ENCODE measurements at places on chromosomes 7 and 10.

- no peak for DNase-seq
These were observed 224.2 kb upstream of the NPY start for GRCh38 chr7:24059775-24060174.

GRCh38 chr10:63666836-63667383 lies 145.7 kb downstream of the REEP3 start:
- DNase-seq, result no peak

DNA sequence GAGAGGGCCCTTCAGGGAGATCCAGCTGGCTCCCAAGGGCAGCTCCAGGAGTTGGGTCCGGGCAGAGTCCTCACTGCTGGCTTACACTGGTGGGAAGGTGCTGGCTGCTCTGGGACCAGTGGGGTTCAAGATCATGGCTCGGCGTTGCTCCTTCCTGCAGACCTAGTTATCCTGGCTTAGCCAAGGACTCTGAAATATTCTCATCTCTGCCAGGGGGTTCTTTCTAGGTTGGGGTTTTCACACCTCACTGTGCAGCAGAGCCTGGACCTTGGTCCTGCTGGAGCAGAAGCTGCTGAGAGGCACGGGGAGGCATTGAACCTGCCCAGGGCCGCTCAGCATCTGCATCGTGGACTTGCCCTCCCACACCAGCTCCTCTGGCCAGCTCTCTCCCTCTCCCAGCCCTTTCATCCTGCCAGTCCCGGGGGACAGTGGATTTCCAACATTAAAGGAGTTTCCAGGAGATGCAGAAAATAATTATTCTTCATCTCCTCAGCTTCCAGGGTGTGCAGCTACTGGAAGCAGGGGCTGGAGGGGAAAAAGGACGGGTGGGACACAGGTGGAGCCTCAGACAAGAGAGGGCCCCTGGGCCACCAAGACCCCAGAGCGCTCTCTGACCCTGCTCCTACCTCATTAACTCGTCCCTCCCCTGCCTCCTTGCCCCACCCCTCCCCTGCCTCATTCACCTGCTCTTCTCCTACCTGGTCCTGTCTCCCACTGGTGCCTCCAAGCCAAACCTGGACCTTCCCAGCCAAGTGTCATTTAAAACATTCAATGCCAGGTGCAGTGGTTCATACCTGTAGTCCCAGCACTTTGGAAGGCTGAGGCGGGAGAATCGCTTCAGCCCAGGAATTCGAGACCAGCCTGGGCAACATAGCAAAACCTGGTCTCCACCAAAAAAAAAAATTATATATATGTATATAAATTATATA lies 42.5 kb downstream of the JAKMIP3 start:
- no peak for DNase-seq

DNA sequence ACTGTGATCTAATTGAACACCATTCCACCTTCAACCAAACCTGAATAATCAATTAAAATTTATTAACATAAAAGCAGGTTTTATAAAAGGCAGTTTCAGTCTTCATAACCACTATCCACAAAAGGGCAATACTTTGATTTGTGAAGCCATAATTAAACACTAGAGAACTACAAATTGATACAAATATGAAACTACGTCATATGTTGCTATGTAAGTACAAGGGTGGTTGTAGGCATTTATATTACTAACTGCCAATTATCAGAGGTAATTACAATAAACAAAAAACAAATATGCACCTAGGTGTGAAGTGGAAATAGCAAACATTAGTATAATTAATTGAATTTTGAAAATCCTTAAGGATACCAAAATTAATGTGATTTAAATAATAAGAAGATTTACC lies 368.5 kb upstream of the PCDH15 start:
- DNase-seq, result no peak

- DNase-seq, result no peak
These were observed 1.8 kb upstream of the MEOX2 start for GRCh38 chr7:15688279-15688626.

DNA sequence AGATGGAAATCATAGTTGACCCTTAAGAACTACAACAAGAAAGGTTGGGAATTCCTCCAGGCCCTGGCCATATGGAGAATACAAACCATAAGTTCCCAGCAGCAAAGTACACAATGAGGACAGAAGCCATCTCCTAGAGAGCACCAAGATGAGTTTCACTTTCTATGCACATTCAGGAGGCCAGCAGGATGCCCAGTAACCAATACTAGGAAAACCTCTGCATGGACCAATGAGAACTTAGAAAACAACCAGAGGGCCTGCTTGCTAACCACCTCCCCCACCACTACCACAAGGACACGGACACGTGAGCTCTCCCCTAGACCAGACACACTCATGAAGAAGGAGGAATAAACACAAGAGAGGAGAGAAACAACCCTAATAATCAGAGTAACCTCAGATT lies 56.3 kb downstream of the IFIT5 start:
- no peak for DNase-seq

DNA sequence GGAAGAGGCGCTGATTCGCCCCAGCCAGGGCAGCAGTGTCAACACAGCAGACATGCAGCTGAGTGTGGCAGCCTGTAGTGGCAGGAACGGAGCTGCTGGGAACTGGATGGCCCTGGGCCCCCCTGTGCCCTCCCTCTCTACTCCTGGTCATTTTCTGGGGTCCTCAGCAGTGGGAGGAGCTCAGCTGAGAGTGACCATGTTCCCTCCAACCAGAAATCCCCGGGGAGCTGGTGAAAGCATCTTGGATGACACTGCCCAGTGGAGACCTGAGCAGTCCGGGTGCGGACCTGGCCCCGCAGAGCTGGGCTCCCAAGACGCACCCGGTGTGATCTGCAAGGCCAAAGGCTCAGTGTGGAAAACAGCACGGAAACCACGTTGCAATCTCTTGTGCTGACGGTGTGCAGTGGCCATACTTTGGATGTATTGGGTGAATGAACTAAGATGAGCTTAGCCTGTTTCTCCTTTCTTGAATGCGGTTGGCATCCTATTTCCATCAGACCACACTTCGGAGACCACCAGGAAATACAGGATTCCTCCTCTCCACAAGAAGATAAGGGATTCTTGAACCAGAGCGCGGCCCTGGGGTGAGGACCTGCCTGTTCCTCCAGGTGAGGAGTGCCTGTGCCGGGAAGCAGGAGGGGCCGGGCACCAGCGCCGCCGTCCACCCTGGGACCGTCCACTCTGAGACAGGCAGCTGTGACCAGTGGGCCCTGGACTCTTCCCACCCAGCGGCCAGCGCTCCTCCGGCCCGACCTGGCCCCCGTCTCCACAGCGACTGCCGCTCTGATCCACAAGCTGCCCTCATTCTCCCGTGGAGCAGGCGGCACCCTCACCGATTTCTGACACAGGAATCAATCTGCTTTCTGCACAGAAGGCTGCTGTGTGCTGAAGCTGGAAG lies 93.5 kb upstream of the DIP2C start:
- no peak for DNase-seq

- no peak for DNase-seq
These were observed 86.4 kb upstream of the LYZL1 start for GRCh38 chr10:29202386-29202940.

DNA sequence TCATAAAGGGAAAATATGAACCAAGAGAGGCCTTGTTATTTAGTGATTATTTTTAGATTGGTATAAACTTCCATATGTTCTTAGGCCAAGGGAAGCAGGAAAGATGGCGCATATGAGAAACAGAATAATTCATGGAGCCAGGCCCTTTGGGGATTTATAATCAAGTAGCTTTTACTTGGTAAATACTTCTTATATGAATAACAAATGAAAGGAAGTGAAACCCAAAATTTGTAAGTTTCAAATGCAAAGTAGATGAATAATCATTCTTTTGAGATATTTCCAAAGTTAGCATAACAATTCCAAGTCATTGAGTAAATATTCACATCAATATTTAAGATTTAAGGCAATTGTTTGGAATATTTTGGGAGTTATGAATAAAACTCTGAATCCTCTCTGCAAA lies 13.9 kb upstream of the OPTN start:
- DNase-seq, result no peak

GRCh38 chr7:139660317-139661042 lies 117.3 kb downstream of the HIPK2 start:
- DNase-seq, result no peak

DNA sequence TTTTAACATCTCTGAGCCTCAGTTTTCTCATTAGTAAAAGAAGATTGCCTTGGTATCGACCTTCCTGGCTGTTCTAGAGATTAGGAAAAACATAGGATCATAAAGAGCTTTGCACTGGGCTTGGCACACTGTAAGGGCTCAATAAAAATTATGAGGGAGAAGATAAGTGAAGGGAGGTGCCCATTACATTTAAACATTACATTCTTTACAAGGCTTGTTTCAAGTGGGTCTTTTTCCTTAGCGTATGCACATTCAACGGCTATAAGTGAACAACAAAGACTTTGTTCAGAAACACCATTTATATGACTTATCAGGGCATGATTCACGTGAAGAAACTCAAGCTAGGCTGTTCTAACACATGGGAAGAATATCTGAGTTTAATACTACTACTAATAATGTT lies 351.9 kb upstream of the NPVF start:
- DNase-seq, result no peak

DNA sequence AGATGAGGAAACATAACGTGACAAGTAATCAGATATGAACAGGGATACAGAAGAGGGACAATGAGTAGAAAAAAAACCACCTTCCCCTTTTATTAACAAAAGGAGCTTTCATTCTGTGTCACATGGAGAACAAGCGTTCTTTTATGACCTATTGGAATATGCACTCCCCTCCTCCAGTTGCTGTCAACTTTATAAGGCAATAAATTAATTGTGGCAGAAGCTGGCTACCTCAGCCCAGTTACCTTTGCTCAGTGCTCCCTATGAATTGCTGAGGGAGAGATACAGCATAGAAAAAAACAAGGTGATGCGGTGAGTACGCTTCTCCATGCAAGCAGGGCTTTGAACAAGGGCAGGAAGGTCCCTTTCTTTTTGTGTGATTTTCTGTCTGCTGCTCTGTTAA lies at the start of gene MGAM2:
TSS of gene MGAM2 (plus strand) at position 220 of the 400 bp plus-strand sequence. CDS start 5,156 bp downstream, outside the sequence.
- DNase-seq, result no peak

DNA sequence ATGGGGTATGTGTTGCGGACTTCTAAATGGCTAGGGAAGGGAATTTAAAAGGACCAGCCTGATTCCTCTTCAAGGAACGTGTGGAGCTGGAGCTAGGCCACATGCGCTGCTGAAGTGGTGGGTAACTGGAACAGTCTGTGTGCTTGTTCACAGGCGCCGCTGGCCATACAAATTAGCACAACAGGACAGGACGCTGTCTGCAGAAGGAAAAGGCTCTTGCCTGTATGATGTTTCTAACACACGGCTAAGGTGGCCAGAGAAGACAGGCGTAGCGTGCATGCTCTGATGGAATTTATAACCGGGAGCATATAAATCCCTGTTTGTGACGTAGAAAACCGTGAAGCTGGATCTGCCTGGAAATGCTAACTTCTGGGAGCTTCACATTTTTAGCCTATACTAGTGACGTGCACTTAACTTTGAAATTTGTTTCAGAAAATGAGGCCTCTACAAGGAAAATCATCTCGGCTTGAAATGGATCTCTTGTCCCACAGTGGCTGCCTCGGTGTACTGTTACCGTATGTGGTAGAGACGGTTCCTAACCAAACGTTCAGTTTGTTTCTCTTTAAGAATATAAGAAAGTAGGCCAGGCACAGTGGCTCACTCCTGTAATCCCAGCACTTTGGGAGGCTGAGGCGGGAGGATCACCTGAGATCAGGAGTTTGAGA lies 569.4 kb downstream of the PTPRN2 start:
- DNase-seq, result no peak

- DNase-seq, result no peak
These were observed 65.0 kb downstream of the SVIL start for GRCh38 chr10:29569795-29570194.

GRCh38 chr10:43964486-43964885 lies 315.8 kb upstream of the ZNF32 start:
- no peak for DNase-seq

DNA sequence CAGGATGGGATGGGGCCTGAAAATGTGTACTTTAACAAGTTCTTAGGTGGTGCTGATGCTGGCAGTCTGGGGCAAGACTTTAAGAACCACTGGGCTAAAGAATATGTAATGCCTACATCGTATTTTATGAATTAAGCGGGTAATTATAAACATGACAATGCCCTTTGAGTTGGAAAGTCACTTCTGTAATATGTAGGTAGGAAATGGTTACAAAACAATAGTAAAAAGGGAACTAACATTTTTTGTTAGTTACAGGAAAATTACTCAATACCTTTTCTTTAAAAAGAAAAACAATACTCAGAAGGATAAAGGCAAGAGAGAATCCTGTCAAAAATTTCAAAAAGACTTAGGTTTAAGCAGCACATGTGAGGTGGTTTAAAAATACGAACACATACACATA lies 48.3 kb upstream of the STEAP4 start:
- DNase-seq, result no peak

GRCh38 chr10:79434821-79435251 lies 10.6 kb downstream of the ZCCHC24 start:
- DNase-seq, result no peak

GRCh38 chr10:93754761-93755160 lies 3.0 kb upstream of the LGI1 start:
- no peak for DNase-seq

DNA sequence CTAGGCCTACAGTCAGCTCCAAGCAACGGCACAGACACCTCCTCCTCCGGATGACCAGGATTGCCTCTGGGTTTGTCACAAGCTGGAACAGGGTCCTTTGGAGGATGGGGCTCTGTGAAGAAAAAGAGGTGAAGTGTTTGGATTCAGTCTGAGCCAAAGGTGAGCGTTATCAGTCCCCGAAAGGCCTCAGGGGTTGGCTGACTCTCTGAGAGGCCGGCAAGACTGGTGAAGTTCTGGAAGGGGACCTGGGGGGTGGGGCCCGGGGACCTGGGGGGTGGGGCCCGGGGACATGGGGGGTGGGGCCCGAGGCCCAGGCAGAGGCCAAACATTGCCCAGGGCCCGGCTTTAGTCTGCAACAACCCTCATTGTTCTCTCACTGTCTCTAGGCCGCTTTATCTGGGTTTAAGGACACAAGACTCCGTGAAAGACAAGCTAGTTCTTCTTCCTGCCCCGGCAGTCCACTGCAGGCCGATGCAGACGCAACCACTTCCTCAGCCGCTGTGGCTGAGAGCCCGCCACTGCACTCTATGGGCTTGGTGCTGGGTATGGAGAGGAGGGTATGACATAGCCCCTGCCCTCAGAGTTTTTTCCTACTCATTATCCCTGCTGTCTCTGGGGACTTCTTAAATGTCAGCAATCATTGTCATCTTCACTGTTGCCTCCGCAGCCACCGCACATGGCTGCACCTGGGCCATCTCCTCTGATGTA lies 27.4 kb upstream of the PSAP start:
- no peak for DNase-seq

DNA sequence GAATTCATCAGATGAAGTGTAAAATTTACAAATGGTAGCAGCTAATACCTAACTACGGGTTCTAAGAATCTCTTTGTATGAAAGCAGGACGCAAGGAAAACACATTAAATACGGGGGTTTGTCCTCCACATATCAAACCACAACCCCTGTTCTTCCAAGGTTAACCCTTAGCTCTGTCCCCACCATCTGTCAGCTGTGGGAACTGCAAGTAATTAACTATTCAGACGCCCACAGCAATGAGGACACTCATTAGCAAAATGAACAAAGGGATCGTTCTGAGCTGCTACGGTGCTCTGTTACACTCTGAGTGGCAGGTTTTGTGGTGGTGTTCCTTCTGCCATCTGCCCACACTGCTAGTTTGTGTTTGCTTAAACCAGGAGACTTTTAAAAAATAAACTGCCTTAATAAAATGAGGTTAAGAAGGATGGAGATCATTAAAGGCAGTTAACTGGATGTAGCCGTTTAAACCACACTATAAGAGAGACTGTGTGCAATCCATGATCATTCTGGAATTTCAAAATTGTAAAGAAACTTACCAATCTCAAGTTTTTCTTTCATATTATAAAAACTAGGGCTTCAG lies 51.4 kb downstream of the C10orf67 start:
- DNase-seq, result no peak
